IPS-NIHi11 (cell line): ENCODE measurements at places on chromosomes 6 and 20.

DNA sequence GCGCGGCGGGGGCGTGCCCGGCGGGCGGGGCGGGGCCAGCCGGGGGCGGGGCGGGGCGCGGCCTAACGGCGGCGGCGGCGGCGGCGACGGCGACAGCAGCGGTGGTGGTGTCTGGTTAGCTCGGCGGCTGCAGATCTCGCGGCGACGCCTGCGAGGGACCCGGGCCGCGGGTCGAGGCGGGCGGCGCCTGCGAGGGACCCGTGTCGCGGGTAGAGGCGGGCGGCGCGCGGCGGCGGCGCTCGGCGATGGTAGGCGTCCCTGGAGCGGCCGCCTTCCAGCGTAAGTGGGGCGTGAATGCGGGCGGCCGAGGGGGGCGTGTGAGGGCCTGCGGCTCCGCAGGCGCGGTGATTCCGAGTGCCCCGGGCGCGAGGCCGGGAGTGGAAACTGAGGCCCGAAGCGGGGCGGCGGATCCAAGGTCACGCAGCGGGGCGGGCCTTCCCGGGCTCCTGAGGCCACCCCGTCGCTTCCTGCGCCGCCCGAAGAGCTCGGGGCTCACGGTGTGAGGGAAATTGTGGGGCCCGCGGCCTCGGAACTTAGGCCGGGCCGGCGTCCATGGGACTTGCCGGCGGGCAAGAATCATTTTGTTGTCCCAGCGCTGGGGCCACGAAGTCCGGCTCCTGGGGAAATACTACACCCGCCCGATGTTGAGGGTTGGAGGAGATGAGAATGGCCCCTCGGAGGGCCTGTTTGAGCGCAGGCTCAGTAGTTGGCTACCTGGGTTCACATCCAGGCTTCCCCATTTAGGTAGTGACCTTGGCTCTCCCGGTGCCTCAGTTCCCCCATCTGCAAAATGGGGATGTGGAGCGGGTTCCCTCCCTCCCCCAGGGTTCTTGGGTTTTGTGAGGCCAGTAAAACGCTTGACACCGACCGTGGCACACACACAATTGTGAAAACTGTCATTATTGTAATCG, at the start of gene CBFA2T2:
CBFA2T2 (plus strand) TSS at position 74 of the 911 bp plus-strand sequence; CDS start at position 246, 172 bp downstream.
- no peak for DNase-seq

DNA sequence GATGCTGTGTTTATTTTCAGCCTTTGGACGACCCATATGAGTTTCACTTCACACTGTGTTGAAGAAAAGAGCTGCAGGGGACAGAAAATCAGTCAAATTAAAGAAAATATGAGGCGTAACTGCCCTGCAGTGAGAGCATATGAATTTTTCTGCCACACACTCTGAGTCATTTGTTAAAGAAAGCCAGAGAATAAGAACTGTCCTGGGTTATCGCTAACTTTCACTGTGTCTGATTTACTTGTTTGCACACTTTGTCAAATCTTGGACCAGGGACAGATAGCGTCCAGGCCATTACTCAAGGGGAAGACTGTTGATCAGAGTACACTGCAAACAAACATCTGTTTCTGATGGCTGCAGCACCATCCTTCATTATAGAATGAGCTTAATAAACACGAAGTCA, 126.8 kb upstream of the AGPAT4 start:
- no peak for DNase-seq

GRCh38 chr20:21901470-21902275, 196.2 kb downstream of the PAX1 start:
- DNase-seq, result no peak

DNA sequence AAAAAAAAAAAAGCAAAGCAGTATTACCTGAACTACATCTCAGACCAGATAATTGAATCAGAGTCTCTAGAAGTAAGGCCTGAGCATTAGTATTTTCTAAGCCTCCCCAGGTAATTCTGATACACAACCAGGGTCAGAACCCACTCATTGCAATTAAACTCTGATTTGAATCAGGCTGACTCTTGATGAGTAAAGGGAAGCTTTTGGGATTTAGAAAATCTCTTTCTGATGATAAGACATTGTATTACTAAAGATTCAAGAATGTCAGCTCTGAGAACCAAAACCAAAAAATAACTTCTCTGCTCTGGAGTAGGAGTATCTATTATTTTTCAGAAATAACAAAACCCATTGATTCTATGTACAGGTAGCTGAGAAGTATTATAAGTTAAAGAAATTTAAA, 100.1 kb upstream of the COL21A1 start:
- no peak for DNase-seq
